ENCODE measurements at places on chromosomes 1 and 21.

DNA sequence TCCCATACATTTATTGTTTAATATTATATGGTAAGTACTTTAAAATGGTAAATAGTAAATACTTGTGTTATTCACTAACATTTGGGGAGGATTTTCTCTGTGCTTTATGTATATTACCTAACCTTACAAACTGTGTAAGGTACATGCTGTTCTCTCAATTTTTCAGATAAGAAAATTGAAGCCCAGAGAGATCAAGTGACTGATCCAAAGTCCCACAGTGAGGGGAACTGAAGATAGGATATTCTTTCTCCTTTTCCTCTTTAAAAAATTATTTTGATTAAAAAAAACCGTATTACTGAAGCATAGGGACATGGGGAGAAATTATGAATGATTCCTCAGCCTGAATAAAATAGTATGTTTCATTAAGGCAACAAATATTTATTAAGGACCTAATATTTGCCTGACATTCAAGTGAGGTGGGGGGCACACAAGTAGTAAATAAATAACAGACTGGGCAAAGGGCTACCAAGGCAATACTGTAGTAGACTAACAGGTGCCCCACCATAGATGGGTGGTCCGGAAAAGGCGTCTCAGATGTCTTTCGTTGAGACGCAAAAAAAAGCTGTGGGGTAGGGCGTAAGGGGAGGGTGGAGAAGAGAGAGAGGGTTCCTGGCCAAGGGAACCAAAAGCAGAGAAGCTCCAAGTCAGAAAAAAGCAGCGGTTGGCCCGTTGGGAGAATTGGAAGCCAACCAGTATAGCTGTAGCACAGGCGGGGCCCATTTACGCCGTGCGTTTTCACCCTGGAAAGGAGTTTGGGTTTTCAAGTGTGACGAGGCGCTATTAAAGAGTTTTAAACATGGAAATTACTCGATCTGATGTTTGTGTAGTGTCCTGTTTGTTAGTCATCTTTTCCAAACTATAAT lies 944 bp upstream of the AGO3 start:
- peak; percentile 39 for DNase-seq

- no peak for DNase-seq
These were observed 32.8 kb downstream of the GJA4 start for GRCh38 chr1:34825455-34826091.

DNA sequence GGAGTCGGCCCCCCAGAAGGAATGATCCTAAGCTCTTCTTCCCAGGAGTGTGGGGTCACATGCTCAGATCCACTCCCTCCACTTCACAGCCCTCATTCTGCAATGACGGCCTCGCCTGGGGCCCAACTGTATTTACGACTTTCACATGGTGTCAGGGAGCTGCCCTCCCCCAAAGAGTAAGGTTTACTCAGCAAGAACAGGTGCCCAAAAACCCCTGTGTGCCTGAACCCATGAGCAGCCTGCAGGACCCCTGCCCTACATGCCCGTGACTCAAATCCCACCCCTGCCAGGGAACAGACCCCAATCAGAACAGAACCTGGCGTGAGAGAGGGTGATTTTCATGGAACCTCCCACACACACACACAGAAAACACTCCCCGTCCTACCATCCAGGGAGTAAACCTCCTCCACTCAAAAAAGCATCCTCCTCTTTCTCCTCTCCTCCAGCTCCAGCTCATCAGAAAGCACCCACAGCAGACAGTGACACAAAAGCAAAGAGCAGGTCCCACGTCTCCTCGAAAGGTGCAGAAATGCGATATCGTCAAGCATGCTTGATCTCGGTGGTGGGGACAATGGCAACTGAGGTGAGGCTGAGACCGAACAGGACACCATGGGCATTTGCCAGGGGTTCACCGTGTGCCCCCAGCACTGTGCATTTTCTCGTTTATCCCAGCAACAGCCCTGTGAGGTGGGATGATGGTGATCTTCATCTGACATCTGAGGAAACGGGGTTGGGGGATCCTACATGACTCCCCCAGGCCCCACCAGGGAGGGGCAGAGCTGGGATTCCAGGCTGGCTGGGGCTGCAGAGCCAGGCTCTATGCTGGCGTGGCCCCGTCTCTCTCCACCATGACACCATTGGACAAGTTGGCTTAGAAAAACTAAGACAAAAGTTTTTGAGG lies 397.9 kb downstream of the NPHP4 start:
- no peak for DNase-seq

GRCh38 chr21:45846373-45847160 lies 135.0 kb upstream of the COL6A1 start:
- no peak for DNase-seq

DNA sequence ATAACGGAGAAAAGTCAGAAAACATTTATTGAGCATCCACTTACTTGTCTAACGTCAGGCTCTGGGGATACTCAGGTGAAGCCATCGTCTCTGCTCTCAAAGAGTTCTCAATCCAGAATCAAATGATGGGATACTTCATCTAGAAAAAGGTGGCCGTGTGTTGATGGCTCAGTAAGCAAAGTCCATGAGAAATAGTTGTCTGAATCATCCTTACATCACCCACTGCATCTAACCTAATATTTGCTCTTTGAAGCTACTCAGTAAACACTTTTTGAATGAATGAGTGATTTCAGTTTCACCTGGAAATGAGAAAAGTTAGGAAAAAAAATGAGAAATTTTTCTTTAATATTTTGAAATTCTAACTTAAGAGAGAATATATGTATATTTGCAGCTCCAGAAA lies 155.3 kb upstream of the PKN2 start:
- DNase-seq: no peak
